ENCODE measurements at places on chromosomes 5 and 9.

GRCh38 chr5:6584101-6584645 lies 48.7 kb downstream of the NSUN2 start:
- DNase-seq, result no peak

- no peak for DNase-seq
These were observed 8.4 kb upstream of the SPATA31E1 start for GRCh38 chr9:87874304-87874623.

DNA sequence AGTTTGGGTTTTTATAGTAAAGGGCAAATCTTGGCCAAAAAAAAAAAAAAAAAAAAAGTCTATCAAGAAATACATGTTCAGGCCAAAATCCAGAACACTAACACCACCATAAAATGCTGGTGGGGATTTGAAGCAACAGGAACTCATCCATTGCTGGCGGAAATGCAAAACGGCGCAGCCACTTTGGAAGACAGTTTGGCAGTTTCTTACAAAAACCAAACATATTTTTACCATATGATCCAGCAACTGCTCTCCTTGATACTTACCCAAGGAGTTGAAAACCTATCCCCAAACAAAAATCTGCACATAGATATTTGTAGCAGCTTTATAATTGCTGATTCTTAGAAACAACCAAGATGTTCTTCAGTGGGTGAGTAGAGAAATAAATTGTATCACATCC lies 153.1 kb upstream of the ACOT12 start:
- no peak for DNase-seq

DNA sequence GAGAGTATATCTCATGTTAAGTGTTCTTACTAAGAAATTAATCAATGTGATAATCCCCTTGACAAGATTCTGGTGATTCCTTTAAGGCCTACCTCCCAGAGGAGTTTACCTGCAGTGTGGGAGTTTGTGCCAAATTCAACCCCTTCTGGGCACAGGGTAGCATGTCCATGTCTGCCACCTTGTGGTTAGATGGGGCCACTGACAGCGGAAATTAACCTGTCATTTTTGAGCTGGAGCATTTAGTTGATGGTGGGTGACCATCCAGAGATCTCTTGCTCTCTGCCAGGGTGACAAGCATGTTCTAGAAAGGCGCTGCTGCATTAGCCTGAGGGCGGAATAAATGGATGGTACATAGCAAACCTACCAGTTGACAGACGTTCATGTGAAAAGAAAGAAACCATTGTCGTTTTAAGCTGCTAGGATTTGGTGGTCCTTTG lies 132.2 kb downstream of the FBXO4 start:
- no peak for DNase-seq

DNA sequence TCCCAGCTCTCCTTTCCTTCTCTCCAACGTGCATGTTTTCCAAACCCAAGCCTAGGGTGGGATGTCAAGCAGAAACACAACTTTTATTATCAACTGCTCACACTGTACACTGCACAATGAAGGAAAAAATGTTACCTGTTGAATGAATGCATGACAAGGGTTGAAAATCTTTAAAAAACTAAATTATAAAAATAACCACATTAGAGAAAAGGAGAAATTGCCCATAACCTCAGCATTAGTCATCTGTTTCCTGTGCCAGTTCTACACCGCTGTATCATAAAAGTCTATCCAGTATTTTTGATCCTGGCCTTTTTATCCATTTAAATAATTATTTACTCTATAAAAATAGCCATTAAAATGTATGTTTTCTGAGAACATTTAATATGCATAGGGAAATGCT lies 101.1 kb downstream of the APBA1 start:
- no peak for DNase-seq

- DNase-seq, result no peak
These were observed 95.9 kb upstream of the MVB12B start for GRCh38 chr9:126230692-126231091.

Measured in stimulated activated CD4-positive, alpha-beta T cell treated with anti-CD3 and anti-CD28 coated beads, TNF-alpha, amount 100 ng/mL, for 1 hour (primary cell).